ENCODE measurements at places on chromosomes 2 and 18.
A peak's percentile ranks its signal among the peaks of the same experiment; 100 is the strongest.

DNA sequence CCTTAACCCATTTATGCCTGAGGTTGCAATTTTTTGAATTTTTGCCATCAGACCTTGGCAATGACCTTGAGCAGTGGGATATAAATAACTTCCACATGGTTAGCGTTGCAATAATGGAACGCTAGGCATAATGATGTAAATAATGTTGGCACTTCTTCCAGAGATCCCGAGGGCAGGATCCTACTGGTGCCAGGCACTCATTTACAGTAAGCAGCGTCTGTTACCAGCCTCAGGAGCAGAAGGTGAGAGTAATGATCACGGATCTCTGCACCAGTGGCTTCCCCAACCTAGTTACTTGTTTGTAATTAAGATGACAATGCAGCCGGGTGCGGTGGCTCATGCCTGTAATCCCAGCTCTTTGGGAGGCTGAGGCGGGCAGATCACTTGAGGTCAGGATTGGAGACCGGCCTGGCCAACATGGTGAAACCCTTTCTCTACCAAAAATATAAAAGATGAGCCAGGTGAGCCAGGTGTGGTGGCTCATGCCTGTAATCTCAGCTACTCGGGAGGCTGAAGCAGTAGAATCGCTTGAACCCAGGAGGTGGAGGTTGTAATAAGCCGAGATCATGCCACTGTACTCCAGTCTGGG, 41.9 kb downstream of the CPO start:
- DNase-seq: no peak

GRCh38 chr2:218744615-218745014, 34.0 kb downstream of the TTLL4 start:
- no peak for DNase-seq

- no peak for DNase-seq
Observed at GRCh38 chr18:13462686-13463085, 244.1 kb downstream of the LDLRAD4 start.

DNA sequence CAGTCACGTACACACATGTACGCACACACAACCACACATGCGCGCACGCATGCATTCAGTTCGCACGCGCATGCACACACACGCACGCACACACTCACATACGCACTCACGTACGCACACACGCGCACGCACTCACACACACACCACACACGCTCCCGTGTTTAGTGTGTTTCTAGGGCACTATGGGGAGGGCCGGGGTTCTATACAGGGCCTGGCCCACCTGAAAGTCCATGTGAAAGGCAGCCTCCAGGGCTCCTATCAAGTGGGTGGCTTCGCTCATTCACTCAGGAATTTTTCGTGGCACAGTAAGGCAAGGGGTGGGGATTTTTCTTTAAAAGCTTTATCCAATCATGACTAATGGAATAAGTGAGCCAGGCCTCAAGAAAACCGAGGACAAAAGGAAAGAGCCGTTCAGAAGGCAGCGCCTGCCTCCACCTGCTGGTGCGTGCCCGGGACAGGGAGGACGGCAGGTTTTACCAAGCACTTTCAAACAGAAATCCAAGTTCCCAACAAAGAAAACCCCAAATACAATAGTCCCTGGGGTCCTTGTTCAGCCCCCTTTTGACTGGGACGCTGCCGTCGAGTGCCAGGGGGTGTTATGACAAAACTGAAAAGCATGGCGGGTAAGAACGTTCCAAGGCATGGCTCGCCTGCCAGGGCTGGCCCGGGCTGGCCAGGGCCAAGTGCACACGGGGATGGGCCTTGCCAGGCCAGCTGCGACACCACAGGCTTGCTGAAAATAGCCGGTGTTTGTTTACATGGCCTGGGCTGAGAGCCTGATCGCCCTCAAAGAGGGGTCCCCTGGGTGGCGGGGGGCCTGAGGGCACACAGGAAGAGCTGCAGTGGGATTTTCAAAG, 110.0 kb downstream of the HDAC4 start:
- DNase-seq: no peak

GRCh38 chr18:41731884-41732283, 223.2 kb upstream of the PIK3C3 start:
- no peak for DNase-seq

DNA sequence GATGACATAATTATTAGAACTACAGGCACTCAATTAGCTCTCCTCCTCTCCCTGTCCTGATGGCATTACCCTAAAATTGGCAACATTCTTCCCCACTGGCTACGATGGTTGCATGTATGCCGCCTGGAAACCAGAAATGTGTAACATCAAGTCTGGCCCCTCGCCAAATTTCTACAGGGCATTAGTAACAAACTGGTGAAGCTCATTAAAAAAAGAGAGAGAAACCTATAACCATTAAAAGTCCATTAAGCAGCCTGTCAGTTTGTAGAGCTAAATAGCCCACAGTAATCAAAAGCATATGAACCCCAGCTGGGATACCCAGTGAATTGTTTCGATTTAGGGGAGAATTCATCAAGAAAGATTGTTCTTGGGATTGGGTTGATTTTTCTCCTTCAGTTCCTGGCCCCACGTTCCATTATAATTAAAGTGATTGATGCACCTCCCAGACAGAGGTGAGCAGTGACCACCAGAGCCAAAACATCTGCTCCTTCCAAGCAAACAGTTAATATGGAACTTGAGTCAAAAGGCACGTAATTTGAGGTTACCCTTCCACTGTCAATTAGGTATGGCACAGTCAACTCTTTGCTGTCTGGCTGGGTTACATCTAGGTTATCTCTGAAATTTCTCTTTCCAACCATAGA, 208.6 kb downstream of the C1D start:
- peak; percentile 71 for DNase-seq

DNA sequence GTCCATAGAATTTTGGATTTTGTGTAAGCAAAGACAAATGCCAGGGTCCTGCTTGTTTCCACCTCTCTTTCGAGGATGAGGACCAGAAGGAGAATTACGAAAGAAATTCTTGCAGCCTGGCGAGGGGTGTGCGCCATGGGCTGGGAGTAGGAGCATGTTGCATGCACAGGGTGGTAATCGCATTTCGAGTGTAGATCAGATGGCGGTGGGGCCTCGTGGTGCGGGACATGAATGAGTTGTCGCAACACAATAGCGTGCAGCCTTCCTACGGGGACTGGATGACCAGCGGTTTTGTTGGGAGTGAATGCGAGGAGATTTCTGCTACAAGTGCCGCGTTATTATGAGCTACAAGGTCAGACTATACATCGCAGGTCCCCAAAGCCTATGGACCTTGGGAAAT, 4.2 kb upstream of the EN1 start:
- no peak for DNase-seq

DNA sequence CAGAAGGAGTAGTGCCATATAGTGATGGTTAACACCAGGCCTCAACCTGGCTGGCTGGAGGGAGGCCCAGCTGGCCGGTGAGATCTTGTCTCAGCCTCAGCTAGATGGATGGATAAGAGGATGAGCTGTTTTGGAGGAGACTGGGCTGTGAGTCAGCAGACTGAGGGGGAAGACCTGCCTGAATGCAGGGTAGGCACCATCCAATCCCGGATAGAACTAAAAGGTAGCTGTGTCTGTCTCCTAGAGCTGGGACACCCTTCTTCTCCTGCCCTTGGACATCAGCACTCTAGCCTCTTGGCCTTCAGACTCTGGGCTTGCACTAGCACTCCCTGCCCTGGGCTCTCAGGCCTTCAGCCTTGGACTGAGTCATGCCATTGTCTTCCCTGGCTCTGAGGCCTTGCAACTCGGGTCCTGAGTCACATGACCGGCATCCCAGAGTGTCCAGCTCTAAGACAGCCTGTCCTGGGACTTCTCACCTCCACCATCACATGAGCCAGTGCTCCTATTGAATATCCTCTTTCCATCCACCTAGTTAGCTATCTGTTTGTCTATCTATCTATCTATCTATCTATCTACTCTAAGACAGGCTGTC, 131.3 kb downstream of the TPO start:
- DNase-seq: no peak

DNA sequence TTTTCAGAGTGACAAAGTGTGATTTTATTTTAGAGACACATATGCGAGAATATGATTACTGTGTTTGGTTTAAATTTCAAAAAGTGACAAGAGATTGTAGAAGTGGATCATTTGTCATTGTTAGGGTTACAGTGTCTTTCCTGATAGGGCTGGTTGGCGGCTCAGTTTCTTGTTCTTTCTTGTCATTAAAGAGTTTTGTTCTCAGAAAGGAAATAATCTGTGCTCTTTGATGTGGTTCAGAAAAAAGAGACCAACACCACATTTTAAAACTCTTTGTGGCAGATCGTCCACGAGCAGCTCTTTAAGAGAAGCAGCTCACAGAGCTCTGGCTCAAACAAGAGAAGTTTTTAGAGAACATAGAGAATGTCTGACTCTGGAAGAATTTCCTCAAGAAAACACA, 45.6 kb upstream of the ZNF532 start:
- DNase-seq: no peak

- DNase-seq: no peak
Observed at GRCh38 chr18:79421275-79421857, 25.6 kb downstream of the NFATC1 start.

DNA sequence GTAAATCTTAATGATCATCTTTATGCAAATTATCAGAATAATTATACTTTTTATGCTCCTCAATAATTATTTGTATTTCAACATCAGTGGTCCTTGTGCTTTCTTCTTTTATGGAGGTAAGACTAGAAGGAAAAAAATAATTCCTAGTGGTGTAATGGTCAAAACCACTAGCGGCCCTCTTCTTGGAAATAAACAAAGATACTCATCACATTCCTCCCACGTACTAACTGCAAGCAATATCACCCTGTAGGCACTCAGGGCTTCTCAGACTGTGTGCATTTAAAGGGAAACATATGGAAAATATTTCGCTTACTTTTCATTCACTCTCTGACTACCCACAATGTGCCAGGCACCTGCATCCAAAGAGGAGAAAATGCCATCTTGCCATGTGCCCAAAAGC, 263.7 kb downstream of the DOK6 start:
- no peak for DNase-seq

- no peak for DNase-seq
Observed at GRCh38 chr18:66867653-66868052, 263.8 kb upstream of the CDH19 start.

- no peak for DNase-seq
Observed at GRCh38 chr2:131493199-131493968, 1.2 kb upstream of the MZT2A start.

GRCh38 chr2:64610316-64610855, 43.3 kb downstream of the SERTAD2 start:
- no peak for DNase-seq

GRCh38 chr18:63169853-63170252, 149.7 kb downstream of the BCL2 start:
- DNase-seq: no peak

DNA sequence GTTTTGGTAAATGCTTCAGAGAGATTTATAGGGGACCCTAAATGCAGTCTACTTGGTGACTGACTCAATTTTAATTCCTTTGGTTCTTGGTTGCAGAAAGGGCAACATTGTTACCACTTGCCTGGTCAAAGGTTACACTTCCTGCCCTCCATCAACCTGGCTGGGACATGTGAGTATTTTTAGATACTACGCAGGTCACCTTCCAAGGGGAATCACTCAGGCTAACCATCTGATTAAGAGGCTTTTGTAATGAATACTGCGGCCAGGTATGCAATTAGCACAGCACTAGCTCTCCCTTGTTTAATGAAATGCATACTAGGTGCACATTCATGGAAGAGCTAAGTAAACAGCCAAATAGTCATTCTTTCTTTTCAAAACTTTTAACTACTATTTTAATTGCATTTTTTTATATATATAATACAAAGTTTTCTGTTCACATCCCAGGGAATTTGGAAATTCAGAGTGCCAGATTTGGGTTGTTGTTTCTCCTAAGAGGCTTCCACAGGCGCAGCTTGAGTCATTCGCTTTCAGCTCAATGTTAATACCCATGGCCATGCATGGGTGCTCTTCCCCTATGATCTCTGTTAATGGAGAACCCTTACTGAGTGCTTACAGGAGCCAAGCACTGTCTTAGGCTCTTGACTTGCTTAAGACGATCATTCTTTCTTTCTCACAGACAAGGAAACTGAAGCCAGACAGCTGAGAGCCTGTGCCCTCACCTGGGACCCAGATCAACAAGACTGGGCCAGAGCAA, 152.2 kb downstream of the MTX2 start:
- DNase-seq: no peak

DNA sequence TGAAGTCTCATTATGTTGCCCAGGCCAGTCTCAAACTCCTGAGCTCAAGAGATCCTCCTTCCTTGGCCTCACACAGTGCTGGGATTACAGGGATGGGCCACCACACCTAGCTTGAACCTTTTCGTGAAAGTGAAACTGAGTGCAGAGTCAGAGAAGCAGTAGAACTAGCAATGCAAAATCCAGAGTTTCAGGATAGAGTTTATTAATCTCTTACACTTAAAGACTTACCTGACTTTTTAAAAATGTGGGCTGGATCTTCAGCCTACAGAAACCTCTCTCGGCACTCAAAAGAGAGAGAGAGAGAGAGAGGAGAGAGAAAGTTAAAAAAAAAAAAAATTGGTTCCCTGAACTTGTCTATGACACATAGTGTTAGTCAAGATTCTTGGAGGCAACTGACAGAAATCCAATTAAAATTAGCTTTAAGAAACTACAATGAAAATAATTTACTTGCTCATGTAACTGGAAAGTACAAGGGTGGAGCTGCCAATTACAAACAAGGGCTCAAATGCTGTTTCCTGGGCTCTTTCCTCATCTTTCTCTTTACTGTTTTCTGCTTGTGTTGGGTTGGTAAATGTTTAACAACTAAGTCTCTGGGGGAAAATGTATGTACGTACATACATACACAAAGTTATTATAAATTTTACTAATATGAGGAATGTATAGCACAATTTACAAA, 98.1 kb upstream of the CERS6 start:
- no peak for DNase-seq
